Brain (organoid and tissue), 16 donors: ENCODE measurements at places on chromosomes 12 and 14. TPM values are rescaled to one million over a fixed set of nuclear protein-coding genes. Genes with fewer than 3 reads are reported as not detected.

The TRPV4 gene
- polyA plus RNA-seq, result 0.14 TPM

The PCED1B gene
- polyA plus RNA-seq, result 0.39 TPM

The TXNDC16 gene
- polyA plus RNA-seq, result 23.6 TPM

The SPSB2 gene
- 6.2 TPM for polyA plus RNA-seq

The MGST1 gene
- 81.6 TPM for polyA plus RNA-seq

The PTGDR gene
- 0.19 TPM for polyA plus RNA-seq

The RASSF8 gene
- polyA plus RNA-seq, result 1.3 TPM

The SLC5A8 gene
- polyA plus RNA-seq, result not detected

The PLCZ1 gene
- polyA plus RNA-seq, result not detected

The SLC17A8 gene
- 2.3 TPM for polyA plus RNA-seq

The CLEC9A gene
- 0.80 TPM for polyA plus RNA-seq

The USP15 gene
- polyA plus RNA-seq, result 5.6 TPM

The CCDC196 gene
- polyA plus RNA-seq, result not detected

The ALDH1L2 gene
- polyA plus RNA-seq, result 1.2 TPM

The RNASE3 gene
- polyA plus RNA-seq, result not detected

The DMAC2L gene
- 20.5 TPM for polyA plus RNA-seq

The NPAS3 gene
- 5.1 TPM for polyA plus RNA-seq

The M6PR gene
- polyA plus RNA-seq, result 71.5 TPM

The EML5 gene
- 1.4 TPM for polyA plus RNA-seq

The IFT81 gene
- 8.7 TPM for polyA plus RNA-seq

The TMPRSS12 gene
- not detected for polyA plus RNA-seq

The FOXM1 gene
- polyA plus RNA-seq, result 76.9 TPM

The PPP4R3A gene
- polyA plus RNA-seq, result 43.4 TPM

The CD9 gene
- 131 TPM for polyA plus RNA-seq
